Fibroblast of skin of left quadriceps (primary cell): ENCODE measurements at places on chromosomes 4 and X.

DNA sequence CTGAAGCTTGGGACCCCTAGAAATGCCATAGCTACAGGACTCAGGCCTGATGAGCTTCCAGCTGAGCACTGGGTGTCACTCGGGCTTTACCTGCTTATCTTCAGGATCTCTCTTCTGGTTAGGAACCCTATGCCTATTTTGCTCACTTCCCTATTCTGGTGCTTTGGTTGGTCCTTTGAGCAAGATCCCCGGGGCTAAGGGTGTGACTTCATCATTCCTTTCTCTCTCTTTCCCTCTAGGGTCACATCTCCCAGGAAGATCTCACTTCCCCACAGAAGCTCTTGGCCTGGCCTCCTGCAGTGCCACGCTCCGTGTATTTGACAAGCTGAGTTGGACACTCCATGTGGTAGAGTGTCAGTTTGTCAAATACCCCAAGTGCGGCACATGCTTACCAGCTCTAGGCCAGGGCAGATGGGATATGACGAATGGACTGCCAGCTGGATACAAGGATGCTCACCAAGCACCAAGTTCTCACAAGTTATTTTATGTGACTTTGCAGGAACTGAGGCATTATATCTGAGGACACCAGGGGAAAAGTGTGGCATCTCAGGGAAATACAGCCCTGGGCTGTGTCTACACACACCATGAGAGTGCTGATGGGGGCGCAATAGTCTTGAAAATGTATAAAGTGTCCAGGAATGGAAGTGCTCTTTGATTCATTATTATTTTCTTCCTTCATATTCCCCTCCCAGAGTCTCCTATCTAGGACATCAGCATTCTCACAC, 21.1 kb downstream of the VSIG4 start:
- no peak for DNase-seq

GRCh38 chr4:30837131-30837539, 117.0 kb downstream of the PCDH7 start:
- DNase-seq: no peak

- no peak for DNase-seq
Measured at GRCh38 chr4:98720871-98721480, 62.6 kb upstream of the TSPAN5 start.

DNA sequence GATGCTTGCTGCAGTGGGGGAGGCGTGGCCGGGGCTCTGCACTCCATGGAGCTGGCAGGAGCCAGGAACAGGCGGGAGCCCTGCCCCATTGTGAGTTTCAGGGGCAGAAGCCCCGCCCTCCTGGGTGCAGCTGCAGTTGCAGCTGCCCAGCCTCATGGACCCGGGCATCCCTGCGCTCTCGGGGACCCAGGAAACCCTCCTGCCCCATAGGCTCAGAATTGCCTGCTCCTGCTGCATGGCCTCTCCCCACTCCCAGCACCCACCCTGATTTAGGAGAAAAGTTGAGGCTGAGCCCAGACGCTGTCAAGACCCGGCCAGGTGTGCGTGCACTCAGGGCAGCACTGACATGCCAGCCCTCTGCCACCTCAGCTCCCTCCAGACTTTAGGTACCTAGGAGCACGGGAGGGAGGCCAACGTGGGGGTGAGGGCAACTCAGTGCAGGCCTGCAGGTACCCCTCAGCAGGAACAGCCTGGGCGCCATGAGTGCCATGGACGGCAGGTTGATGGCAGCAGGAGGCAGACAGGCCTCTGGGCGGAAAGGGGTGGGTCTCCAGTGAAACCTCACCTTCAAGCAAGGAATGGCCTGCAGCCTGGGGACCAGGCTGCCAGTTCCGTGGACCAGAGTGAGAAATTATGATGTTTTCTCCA, 67.2 kb upstream of the MAGEB2 start:
- no peak for DNase-seq

DNA sequence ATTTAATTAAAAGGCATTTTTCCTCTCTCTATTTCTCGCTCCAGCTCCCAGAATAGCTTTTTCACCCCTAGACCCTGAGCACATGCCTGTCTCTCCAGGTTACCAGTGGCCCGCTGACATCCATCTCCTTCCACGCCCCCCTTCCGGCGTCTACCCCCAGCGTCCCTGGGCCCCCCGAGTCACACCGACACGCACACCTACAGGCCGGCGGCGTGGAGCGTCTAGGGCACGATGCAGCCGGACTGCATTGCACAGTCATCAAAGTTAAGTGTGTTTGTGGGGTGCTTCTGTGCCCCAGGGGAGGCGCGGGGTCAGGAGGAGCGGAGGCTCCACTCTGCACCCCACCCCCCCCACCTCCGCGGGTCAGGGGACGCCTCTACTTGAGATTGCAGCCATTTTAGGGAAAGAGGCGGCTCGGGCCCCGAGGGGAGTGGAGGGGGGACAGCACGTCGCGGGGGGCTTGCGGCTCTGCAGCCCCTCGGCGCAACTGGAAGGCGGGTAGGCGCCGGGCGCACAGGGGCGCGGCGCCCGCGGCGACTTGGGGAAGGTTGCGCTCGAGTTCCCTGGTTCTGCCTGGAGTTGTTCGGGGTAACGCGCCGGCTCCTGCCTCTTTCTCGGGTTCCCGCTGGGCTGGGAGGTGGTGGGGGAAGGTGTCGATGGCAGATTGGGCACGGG, 112.7 kb downstream of the DHX15 start:
- no peak for DNase-seq

- no peak for DNase-seq
Measured at GRCh38 chr4:26819478-26820095, 41.1 kb upstream of the STIM2 start.

DNA sequence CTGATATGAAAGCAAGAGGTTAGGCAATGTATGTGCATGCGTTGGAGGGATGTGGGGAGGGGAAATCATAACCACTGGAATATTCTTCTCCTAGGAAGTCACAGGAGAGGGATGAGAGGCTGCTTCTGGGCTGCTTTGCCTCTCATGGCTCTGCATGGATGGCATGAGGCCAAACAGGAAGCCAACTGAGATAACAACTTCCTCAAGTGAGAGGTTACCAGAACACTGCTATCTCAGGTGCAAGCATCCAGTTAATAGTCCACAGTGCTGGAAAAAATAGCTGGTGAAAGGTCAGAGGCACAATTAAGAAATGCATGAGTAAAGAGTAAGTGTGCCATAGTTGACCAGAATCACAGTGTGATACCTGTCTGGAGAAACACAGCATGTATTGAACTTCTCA, 113.3 kb downstream of the ELOVL6 start:
- no peak for DNase-seq

DNA sequence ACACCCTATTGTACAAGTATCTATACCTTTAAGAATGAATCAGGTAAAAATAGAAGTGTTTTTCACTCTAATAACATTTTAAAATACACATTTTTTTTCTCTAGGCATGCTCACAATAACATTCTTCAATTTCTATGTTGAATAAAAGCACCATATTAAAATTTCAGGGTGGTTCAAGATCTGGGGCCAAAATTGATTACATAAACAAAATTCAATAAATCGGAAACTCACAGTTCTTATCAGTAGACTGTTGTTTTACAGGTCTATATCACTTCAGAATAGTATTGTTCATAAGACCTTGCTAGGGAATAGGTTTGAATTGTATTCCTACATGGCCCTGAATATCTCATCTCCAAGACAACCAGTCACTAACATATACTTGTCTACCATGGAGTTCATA, 634.0 kb downstream of the SPOCK3 start:
- DNase-seq: no peak

GRCh38 chr4:140297221-140297570, 76.2 kb upstream of the SCOC start:
- no peak for DNase-seq

- DNase-seq: no peak
Measured at GRCh38 chr4:111037591-111038360, 414.9 kb upstream of the PITX2 start.

DNA sequence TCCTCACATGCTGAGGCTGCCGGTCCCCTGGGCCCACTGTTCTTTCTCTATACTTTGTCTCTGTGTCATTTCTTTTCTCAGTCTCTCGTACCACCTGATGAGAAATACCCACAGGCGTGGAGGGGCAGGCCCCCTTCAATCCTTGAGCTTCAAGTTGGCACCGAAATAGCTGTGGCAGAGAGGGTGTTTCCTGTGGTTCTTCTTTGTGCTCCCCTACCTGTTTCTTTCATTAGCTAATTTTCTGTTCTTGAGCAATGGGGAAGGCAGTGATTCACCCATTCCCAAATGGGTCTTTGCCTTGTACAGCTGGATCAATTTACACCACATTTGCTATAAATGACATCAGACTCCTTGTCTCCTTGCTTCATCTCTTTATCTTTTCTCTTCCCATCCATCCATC, 2.1 kb upstream of the CYSLTR1 start:
- no peak for DNase-seq

DNA sequence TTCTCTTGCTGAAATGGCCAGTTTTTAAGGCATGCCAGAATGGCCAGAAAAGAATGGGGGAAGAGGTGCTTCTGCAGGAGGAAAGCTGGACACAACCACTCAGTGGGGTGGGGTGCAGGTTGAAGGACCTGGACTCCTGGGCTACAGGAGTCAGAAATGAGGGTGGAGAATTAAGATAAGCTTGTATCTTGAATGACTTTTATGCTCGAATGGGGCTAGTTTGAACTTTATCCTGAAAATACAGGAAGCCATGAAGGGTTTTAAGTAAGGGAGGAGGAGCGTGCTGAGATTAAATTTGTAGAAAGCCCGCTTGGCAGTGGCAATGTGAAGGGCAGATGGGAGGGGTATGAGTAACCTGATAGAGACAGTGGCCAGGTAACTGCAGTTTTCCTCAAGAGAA, 66.5 kb downstream of the ELOVL6 start:
- DNase-seq: no peak

DNA sequence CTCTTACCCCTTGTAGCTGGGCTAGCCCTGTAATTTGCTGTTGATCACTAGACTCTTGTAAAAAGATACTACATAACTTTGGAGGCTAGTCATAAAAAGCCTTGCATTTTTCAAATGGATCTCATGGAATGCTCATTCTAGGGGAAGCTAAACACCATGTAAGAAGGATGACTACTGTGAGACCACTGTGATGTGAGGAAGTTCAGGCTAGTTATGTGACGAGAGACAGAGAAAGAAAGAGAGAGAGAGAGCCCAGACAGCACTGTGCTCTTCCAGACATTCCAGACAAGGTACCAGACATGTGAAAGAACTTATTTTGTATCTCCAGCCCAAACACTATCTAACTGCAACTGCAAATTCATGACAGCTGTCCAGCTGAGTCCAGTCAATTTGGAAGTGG, 404.6 kb upstream of the PITX2 start:
- DNase-seq: peak; percentile 75
